ENCODE measurements at places on chromosomes 5 and 9.

DNA sequence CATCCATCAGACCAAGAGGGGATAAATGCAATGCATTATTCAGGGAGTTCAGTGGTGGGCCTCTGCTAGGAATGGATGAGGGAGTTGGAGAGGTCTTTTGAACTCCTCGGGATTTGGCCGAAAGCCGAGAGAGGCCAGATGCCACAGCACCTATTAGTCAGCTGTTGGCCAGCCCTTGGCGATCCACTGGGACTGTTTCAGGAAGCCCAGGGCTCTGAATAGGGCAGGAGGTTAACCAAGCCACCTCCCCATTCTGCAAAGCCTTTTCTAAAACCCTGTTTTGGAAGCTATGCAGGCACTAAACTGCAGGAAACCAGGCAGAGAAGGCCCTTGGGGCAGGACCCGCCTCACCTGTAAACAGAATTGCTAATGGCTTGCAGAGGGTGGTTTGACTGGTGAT, 37.8 kb downstream of the ASTN2 start:
- no peak for DNase-seq

DNA sequence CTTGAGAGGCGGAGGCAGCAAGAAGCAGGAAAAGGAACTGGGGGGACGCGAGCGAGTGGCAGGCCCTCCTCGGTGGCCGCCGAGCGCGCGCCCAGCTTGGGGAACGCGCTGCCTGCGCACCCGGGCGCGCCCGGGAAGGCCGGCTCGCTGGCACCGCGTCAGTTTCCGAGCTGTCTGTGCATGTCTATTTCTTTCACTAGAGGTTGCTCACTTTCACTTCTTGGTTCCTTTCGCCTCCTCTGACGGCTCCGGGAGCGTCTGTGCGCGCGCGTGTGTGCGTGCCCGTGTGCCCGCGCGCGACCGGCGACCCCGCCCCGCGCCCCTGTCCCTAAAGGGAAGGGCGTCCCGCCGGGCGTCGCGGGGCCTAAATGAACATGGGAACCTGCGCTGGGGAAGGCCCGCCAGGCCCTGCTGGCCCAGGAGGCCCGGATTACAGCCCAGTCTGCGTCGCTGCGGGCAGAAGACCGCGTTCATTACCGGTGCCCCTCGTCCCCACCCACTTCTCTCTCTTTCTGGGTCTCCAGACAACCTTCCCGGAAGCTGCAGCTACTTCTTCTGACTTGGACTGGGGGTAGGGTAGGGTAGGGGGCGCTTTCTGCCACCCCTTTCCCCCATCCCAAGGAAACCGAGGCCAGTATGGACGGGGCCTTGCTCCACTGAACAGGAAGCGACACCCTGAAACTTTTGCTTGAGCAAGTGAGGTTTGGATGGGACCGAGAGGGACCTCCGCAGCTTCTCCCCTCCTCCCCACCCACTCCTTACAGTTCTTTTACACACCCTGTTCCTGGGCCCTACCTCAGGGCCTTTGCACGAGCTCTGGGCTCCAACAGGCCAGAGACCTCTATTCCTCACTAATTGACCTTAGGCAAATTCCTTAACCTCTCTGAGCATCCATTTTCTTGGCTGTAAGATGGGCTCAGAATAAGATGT, 205.8 kb upstream of the IER5L start:
- DNase-seq, result peak; percentile 17

- no peak for DNase-seq
Measured at GRCh38 chr5:55418994-55419968, 111.5 kb downstream of the MTREX start.

DNA sequence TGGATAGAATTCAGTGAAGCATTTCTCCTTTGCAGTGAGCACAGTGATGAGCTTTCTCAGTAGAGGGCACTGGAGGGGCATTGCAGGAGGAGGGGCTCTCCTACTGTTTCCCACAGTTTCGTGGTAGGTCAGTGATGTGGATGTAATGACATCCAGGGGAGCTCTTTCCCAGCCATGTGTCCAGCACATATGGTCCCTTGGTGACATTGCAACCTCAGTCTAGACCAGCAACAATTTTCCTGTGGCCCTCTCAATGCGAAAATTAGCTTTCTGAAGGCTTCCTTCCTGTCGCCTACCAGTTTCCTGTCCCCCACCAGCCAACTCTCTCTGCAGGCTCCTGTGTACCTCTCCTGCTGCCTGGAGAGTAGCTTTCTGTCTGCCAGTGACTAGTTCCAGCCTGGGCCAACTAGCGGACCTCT, 6.9 kb upstream of the PDCL start:
- no peak for DNase-seq

- no peak for DNase-seq
Measured at GRCh38 chr9:18857769-18858168, 175.2 kb downstream of the SAXO1 start.

DNA sequence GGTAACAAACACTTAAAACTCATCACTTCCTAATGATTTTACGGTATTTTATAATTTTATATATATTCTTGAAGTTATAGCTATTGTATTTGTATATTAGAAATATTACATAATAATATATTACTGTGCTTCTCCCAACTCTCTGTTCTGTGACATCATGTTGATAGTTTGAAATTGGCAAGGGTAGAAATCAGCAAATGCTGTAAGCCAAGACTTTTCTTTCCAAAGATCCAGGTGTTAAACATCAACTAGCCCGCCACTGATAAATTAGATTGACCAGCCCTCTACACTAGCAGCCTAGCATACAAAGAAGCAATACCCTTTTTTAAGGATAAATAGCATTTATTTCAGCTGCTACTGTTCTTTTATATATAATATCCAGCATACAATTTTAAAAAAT, 122.9 kb downstream of the PRELID2 start:
- no peak for DNase-seq

DNA sequence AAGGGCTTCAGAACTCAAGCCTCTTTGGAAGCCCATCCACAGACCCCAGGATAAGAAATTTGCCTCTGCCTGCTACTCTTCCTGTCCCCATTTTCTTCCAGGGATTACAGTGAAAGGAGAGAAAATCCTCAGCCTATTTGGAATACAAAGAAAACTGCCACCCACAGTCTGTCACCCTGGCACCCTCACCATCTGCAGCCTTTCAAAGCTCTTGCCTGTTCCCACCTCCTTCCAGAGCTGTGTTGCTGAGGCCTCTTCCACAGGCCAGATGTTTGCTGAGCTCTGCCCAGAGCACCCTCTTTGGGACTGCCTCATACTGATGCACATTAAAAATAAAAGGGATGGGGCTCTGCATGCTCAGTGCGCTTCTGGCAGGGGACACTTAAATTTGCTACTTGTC, 35.9 kb upstream of the TAF1L start:
- no peak for DNase-seq

Data from stimulated activated CD8-positive, alpha-beta memory T cell treated with anti-CD3 and anti-CD28 coated beads, Interleukin-4, amount 100 ng/mL, for 4 hours (primary cell).